ENCODE measurements at places on chromosomes 5 and 9. TPM values are rescaled to one million over a fixed set of nuclear protein-coding genes. Genes with fewer than 3 reads are reported as not detected.

Gene PCDHA6
- total RNA-seq = 0.34 TPM

Gene PCDHB2
- 1.8 TPM for total RNA-seq

Gene CEL
- total RNA-seq = not detected

Gene GPR107
- total RNA-seq = 27.7 TPM

Gene IDNK
- total RNA-seq = 23.6 TPM

Gene SMIM32
- not detected for total RNA-seq

Gene KIF2A
- 36.5 TPM for total RNA-seq

Gene WDR38
- total RNA-seq = not detected

Gene TMEM203
- total RNA-seq = 23.3 TPM

Gene CDKN2A
- total RNA-seq = 3.1 TPM

Gene LMX1B
- total RNA-seq = 1.1 TPM

Gene SMIM23
- total RNA-seq = not detected

Gene TGFBI
- total RNA-seq = 139 TPM

Gene CDH9
- not detected for total RNA-seq

Gene PPP3R2
- not detected for total RNA-seq

Gene OTP
- total RNA-seq = not detected

Gene CDH12
- not detected for total RNA-seq

Gene AGXT2
- not detected for total RNA-seq

Gene GNAQ
- total RNA-seq = 41.8 TPM

Gene PCDHGA10
- 6.0 TPM for total RNA-seq

Measured in subcutaneous adipose tissue (tissue), 4 donors.